ENCODE measurements at places on chromosomes 7 and 10. TPM values are rescaled to one million over a fixed set of nuclear protein-coding genes. Genes with fewer than 3 reads are reported as not detected.

GRCh38 chr7:1480670-1481069 lies 21.4 kb upstream of the MICALL2 start:
- no peak for DNase-seq

DNA sequence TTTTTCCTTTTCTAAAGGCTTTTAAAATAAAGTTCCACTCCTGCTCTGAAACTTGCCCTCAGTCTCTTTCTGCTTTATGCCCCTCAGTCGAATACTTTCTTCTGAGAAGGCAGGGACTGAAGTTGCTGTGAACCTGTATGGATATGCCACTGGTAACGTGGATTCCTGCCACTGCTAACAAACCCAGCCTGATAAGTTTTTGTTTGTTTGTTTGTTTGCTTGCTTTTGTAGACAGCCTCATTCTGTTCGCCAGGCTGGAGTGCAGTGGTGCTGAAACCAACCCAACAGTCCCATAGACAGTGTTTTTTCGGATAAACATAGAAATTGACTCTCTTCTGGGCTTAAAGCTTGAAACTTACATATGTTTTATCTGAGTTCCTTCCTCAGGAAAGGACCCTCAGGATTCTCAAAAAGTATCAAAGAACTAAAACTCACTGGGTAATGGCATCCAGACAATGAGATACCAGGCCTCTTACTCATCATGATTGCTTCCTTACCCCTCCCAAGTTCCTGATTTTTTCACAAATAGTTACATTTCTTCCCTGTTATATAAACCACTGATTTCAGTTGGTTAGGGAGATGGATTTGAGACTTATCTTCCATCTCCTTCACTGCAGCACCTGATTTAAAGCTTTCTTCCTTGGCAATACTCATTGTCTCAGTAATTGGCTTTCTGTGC lies 273.6 kb downstream of the SDHAF3 start:
- DNase-seq, result no peak

DNA sequence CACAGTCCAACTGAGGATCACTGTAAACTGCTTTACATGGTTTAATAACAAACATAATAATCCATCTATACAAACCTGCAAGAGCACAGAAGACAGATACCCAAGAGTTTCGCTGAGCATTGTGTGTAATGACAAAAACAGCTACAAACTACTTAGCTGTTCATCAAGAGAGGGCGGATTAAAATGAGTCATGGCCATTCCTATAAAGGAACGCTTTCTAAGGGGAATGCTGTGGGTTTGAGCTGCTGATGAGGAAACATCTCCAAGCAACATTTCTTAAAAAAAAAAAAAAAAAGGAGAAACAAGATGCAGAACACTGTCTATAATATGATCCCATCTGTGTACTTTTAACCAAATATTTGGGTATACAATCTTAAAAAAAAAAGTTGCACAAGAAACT lies 33.8 kb downstream of the VOPP1 start:
- no peak for DNase-seq

DNA sequence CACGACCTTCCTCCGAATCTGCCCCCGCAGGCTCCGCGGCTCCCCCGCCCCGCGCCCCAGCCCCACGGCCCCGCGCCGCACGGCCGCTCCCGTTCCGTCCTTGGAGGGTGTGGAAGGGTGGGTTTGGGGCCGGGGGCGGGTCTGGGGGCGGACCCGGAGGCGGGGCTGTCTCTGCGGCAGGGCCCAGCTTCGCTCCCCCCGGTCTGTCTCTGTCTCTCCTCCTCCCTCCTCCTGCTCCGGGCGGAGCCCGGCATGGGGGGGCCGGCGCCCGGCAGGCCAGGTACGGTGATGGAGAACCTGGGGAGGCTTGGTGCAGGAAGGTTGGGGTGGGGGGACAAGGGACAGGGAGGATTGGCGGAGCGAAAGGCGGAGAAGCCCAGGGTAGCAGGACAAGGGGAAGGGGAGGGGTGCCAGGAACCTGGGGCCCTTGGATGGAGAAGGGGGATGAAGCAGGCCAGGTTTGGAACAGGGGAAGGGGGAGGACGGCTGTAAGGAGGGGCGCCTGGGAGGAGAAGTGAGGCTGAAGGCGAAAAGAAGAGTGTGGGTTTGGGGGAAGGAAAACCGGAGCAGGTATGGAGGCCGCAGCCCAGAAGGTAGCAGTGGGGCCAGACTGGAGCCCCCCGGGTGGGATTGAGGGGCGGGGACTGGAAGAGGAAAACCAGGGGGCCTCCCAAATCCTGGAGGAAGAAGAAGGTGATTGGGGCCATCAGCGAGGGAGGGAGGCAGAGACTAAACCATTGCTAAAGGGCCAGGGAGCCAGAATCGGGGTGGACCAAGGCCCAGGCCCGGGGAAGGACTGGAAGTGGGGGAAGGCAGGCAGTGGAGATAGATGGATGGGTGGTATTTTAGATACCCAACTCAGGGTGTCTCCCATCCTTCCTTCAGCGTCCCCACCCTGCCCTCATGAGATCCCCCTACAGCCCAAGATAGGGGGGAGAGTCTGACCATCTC lies at the start of gene NYAP1:
TSS of gene NYAP1 (plus strand) at position 206 of the 951 bp plus-strand sequence. CDS start 1,385 bp downstream, outside the sequence.
- DNase-seq, result peak; percentile 81

DNA sequence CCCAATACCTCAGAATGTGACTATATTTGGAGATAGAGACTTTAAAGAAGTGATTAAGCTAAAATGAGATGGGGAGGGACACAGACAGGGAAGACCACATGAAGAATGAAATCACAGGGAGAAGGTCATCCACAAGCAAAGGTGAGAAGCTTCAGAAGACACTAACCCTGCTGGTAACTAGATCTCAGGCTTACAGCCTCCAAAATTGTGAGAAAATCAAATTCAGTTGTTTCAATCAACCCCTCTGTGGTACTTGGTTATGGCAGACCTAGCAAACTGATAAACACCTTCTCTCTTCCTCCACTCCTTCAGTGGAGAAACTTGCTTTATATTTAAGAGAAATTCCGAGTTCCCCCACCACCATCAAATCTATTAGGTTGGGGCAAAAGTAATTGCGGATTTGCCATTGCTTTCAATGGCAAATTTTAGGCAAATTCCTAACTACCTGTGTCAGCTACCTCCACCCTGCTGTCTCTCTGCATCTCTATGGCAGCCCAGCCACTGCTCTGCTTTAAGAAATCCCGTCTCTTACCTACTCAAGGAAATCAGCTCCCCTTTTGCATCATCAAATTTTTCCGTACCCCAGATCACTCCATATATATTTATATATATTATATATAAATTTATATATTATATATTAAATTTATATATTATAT lies 38.2 kb downstream of the SEMA3E start:
- DNase-seq, result no peak

DNA sequence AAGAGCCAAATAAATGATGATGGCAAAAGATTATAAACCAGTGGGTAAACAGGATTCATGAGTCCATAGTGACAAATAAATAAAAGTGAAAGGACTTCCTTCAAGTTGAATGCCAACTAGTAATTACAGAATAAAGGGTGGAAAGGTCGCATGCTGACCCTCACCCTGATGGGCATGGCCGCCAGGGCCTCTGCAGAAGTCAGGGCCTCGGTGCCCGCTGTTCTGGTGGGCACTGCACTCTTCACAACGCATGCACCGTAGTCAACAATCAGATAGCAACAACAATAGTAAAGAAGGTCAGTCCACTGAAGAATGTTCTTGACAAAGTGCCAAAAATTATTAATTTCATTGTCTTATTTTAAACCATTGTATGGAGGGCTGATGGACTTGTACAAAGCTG lies 123.2 kb upstream of the LANCL2 start:
- no peak for DNase-seq

GRCh38 chr7:123860848-123861247 lies 15.9 kb downstream of the HYAL4 start:
- no peak for DNase-seq

DNA sequence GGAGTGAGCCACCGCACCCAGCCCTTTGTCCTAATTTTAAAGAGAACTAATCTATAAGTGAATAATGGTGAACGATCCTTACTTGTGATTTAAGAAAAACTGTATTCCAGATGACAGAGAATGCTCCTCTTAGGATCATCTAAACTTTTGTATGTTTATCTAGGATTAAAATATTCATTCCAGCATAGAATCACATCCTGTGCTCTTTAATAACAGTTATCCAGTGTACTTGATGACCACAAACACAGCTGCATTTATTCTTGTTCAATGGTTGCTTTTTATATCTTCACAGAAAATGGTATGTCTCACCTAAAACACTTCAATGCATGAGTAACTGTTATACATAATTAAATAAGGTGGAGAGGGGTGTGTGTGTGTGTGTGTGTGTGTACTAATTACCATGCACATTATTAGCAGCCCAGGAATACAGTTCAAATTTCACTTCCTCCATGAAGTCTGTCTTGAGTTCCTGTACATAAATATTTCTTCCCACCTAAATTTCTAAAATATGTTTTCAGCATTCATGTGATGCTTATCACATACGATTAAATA lies 38.5 kb upstream of the SEMA3C start:
- no peak for DNase-seq

The TRPV5 gene
- not detected for total RNA-seq

DNA sequence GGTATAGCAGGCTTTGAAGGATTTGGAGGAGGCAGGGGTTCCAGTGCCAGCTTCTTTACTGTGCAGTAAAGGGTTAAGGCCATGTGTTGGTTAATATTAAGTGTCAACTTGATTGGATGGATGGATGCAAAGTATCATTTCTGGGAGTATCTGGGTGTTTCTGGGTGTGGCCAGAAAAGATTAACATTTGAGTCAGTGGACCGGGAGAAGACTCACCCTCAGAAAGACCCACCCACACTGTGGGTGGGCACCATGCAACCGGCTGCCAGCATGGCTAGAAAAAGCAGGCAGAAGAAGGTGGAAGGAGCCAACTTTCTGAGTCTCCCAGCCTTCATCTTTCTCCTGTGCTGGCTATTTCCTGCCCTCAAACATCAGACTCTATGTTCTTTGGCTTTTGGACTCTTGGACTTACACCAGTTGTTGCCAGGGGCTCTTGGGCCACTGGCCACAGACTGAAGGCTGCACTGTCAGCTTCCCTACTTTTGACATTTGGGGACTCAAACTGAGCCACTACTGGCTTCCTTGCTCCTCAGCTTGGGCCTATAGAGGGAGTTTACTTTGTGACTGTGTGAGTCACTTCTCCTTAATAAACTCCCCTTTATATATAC lies 6.8 kb upstream of the TRUB1 start:
- no peak for DNase-seq

GRCh38 chr7:150003304-150003810 lies 129.6 kb downstream of the ATP6V0E2 start:
- no peak for DNase-seq

- DNase-seq, result no peak
Observed at GRCh38 chr7:129525225-129525862, 23.0 kb downstream of the SMKR1 start.

GRCh38 chr7:149787428-149788299 lies 14.3 kb upstream of the ZNF467 start:
- peak; percentile 32 for DNase-seq

DNA sequence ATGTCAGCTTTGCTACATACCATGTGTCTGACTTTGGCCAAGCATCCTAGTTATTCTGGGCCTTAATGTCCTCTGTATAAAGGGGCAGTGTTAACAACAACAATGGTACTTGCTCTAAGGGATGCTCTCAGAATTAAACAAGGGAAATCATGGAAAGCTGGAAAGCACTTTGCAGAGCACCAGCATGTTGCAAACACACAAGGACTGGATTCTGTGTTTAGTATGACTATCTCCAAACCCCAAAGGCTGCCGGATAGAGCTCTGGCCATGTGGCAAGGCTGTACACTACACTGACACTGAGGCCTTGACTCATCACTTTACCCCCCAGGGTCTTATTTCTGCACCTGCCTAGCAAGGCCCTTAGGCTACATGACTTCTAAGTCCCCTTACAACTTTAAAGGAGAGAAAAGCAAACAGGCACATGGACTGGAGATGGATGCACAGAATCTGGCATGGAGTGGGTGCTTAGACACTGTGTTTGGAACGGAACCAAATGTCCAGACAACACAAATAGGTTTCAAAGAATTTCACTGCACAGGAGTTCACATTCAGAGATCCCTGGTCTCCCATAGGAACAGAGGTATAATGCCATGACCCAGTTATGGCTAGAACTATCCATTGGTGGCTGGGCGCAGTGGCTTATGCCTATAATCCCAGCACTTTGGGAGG lies 74.6 kb downstream of the FAM13C start:
- no peak for DNase-seq

DNA sequence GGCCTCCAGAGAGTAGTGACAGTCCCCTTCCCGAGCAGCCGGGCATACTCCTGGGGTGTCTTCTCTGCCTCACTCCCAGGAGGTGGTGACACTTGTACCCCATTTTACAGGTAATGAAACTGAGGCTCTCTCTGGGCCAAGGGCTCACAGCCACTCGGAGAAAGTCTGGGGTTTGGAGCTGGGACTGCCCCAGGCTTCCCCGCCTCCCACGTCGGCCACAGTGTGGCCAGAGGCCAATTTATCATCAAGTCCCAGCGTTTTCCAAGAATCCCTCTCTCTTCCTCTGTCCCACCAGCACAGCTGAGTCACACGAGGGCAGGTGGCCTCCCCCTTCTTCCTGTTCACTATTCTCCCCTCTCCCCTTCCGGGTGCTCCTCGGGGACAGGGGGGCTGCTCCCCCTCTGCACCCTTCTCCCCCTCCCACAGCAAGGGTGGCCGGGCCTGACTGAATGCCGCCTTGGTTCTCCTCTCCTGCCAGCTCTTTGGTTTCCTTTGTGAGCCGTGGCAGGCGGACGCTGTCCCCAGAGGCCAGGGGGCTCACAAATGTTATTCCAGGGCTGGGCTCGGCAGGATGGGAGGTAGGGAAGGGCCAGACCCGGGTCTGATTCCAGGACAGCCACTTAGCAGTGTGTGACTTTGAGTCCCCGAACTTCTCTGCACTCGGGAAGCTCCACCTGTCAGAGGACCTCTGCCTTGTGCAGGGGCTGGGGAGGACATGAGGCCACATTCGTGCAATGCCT lies 17.7 kb downstream of the CLIP2 start:
- peak; percentile 80 for DNase-seq

DNA sequence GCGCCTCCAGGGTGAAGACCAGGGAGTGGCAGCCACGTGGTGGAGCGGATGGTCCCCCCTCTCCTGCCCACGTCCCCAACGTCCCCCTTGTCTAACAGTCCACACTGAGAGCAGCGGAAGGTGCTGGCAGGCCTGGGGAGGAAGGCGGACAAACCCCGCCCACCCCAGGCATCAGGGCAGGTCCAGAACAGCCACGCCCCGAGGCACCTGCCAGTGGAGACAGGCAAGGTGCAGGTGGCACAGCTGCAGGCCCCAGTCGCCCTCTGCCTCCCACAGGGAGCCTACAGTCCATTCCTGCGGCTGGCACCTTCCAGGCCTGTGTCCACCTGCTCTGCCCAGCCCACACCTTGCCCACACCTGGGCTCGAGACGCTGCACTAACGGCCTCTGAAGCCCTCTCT lies 24.9 kb downstream of the CYP2W1 start:
- no peak for DNase-seq
